ENCODE measurements at places on chromosomes 1 and 21. TPM values are rescaled to one million over a fixed set of nuclear protein-coding genes. Genes with fewer than 3 reads are reported as not detected.

The GPR3 gene
- total RNA-seq = 6.1 TPM

The TMEM167B gene
- total RNA-seq = 26.1 TPM

The VWA5B1 gene
- 0.30 TPM for total RNA-seq

The CLIC6 gene
- 0.25 TPM for total RNA-seq

The NECTIN4 gene
- not detected for total RNA-seq

The CFHR3 gene
- total RNA-seq = 0.86 TPM

The EPS8L3 gene
- total RNA-seq = not detected

The FNDC5 gene
- total RNA-seq = 28.7 TPM

The AMY1B gene
- not detected for total RNA-seq

The MRPL9 gene
- total RNA-seq = 121 TPM

The PLPPR4 gene
- total RNA-seq = not detected

The HES3 gene
- 25.2 TPM for total RNA-seq

Data from neural crest cell (in vitro differentiated cells).